ENCODE measurements at places on chromosomes 5 and 9.

GRCh38 chr5:119943148-119943547, 313.8 kb downstream of the FAM170A start:
- no peak for DNase-seq

GRCh38 chr5:123807177-123807945, 295.4 kb downstream of the CSNK1G3 start:
- DNase-seq, result no peak

GRCh38 chr9:135747311-135747710, 45.3 kb downstream of the KCNT1 start:
- no peak for DNase-seq

DNA sequence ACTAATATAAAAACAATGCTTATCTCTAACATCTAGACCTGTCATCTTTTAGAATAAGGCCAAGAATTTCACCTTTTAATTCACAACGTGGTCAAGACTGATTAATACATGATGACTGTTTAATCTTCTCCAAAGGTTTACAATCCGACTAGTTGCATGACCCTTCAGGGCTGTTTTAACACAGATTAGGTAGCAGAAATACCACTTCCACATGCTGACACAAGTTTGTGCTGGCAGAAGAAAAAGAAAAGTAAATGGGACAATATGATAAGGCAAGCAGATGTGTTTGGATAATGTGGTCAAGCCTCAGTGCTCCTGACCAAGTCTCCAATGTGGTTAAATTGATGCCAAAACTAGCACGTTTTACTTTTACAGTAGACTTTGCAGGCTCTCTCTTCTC, 31.1 kb downstream of the SEMA6A start:
- no peak for DNase-seq

DNA sequence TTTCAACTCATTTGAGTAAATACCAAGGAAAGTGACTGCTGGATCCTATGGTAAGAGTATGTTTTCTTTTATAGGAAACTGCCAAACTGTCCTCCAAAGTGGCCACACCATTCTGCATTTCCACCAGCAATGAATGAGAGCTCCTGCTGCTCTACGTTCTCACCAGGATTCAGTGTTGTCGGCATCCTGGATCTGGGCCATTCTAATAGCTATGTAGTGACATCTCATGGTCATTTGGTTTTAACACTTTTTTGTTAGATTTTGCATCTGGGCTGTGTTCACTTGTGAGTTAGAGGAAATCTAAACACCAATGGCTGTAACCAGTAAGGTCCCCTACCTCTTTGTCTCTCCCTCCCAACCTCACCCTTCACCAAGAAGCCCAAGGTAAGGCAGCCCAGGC, 115.9 kb downstream of the ATPSCKMT start:
- no peak for DNase-seq

- DNase-seq, result no peak
These were observed 65.2 kb upstream of the UBAC1 start for GRCh38 chr9:136026266-136026942.

DNA sequence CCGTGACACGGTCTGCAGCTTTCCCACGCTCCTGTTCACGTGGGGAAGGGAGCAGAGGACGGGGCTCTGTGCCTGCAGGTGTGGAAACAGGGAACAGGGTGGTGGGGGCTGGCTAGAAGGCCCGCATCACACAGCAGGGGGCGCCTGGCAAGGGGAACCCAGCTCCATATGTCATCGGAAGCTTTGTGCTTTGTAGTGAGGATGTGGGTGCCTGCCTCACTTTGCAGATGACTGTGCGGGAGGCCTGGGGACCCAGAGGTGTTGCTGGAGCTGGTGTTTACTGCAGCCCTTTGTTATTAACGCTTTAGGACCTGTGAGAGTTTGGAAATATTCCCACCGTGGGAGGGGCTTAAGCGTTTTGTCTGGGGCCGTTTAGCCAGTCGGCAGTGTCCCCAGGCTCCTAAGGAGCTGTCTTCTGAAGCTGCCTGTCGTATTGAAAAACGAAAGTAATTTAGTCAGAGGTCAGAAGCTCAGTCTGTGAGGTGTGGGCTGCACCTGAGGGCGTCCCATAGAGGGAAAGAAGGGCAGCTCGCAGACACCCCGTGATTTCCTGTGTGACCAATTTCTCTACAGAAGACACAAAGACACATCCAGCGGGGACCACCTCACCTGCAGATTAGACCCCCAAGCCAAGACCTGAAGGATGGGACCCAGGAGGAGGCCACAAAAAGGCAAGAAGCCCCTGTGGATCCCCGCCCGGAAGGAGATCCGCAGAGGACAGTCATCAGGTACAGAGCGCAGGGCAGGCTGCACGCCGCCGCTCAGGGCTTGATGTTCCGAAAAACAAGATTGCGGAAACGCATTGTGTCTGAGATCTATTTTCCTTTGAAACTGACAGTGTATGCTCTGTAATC, 9.1 kb downstream of the MAN1B1 start:
- no peak for DNase-seq

- no peak for DNase-seq
These were observed 79.4 kb downstream of the AMBP start for GRCh38 chr9:113998525-113999255.

- DNase-seq, result no peak
These were observed 116.9 kb upstream of the MRPS30 start for GRCh38 chr5:44691802-44692201.

- no peak for DNase-seq
These were observed 26.2 kb downstream of the NDUFA8 start for GRCh38 chr9:122133263-122133983.

- DNase-seq, result no peak
These were observed 10.0 kb downstream of the LCP2 start for GRCh38 chr5:170287532-170287931.

GRCh38 chr9:110762783-110763182, 94.2 kb downstream of the MUSK start:
- DNase-seq, result no peak

- DNase-seq, result no peak
These were observed 315.7 kb downstream of the MAT2B start for GRCh38 chr5:163821142-163821541.

DNA sequence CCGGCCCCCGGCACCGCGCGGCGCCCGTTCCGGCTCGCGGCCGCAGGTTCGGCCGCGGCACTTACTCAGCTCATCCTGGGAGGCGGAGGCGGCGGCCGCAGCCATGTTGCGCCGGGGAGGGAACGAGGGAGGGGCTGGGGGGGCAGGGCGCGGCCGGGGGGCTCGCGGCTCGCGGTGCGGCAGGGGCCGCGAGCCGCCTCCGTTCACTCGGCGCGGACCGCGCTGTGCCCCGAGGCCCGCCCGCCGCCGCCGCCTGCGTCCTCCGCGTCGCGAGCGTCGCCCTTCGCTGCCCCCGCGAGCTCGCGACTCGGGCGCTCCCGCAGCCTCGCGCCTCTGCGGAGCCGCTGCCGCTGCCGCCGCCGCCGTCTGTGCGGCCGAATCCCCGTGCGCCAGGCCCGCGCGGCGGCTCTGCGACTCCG, 735 bp downstream of the ECPAS start:
- DNase-seq, result peak; percentile 41

DNA sequence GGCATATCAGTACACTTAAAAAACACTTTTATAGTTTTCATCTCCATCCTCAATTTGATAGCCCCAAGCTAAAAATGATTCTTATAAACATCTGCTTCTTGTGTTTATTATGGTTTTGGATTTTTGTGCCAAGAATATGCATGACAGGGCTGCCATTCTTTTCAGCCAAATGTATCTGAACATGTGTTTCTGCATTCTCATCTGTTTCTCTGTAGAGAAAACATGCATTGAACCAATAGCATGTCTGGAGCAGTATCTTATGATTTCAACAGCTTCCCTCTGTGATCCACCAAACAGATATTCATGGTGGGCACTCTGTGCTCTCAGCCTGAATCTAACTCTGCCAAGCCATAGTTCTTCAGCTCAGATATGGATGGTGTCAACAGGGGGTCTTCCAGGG, 99.3 kb upstream of the ERCC6L2 start:
- no peak for DNase-seq
